ENCODE measurements at places on chromosomes 11 and 22.

DNA sequence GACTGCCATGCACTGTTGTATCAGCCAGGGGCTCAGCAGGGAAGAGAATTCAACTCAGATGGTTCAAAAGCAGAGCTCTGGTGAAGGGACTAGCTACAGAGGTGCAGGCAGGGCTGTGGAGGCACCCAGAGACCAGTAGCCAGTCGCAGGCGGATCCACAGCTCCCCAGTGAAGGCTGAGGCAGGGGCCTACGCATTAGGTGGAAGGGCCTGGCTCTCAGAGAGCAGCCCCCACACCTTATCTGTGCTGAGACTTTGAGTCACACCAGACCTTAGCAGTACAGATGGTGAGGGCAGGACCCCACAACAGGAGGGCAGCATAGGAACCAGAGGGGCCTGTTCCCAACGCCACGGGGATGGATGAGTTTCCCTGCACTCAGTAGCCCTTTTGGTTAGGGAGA lies 189.6 kb downstream of the DSCAML1 start:
- no peak for DNase-seq

- no peak for DNase-seq
Observed at GRCh38 chr11:13685461-13686108, 17.1 kb downstream of the FAR1 start.

GRCh38 chr11:78832226-78832947 lies 257.7 kb upstream of the NARS2 start:
- DNase-seq, result no peak

DNA sequence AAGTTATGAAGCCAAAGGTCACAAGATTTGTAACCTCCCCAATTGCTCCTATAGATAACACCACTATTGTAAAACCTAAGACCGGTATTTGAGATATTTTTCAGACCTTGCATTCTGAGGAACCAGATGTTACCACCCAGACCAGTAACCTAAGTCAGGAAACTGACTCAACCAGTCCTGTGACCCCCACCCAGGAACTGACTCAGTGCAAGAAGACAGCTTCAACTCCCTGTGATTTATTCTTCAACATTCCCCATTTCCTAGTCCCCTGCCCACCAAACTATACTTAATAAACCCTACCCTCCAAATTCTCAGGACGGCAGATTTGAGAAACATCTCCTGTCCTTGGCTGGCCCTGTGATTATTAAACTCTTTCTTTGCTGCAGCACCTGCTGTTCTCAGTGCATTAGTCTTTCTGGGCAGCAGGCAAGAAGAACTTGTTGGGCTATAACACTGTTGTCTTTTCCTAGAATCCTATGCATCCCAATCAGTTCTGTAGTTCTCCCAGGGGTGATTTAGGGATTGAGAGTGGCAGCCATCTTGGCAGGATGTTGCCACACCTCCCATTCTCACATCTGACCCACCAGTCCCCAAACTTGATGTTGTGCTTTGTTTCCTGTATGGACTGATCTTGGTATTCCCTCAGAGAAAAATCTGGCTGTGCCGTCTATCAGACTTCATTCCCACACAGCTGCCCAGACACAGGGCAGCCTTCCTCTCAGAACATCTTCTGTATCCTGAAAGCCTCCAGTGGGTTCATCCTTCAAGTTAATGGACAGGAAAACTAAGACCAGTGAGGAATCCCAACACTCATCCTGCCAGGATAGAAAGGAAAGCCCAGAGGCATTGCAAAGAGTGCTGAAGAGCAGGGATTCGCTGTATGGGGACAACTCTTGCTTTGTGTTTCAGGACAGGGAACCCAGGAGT lies 104.0 kb downstream of the PDE2A start:
- no peak for DNase-seq

- peak; percentile 67 for DNase-seq
Observed at GRCh38 chr11:76236092-76236999, 30.0 kb upstream of the WNT11 start.

DNA sequence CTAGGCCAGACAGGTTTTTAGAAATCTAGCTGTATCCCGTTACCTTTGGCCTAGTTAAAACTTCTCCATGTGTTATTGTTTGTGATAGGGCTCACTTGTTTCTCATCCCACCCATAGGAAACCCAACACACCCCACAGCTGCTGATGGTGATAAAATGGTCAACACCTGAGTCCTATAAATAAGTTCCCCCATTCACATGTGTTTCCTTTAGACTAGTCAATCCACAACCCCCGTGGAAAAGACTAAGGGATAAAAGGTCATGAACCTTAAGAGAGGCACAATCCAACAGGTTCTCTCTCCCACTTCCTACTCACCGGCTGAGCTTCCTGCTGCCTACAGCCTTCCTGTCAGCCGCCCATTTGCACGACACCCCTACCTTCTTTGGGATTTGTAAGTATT lies 768.4 kb downstream of the JRKL start:
- DNase-seq, result no peak

- DNase-seq, result no peak
Observed at GRCh38 chr11:5252192-5252918, 2.2 kb downstream of the HBG2 start.

GRCh38 chr11:2798951-2799761 lies 86.4 kb downstream of the CDKN1C start:
- DNase-seq, result no peak

- no peak for DNase-seq
Observed at GRCh38 chr11:122046846-122047245, 69.2 kb downstream of the BLID start.

DNA sequence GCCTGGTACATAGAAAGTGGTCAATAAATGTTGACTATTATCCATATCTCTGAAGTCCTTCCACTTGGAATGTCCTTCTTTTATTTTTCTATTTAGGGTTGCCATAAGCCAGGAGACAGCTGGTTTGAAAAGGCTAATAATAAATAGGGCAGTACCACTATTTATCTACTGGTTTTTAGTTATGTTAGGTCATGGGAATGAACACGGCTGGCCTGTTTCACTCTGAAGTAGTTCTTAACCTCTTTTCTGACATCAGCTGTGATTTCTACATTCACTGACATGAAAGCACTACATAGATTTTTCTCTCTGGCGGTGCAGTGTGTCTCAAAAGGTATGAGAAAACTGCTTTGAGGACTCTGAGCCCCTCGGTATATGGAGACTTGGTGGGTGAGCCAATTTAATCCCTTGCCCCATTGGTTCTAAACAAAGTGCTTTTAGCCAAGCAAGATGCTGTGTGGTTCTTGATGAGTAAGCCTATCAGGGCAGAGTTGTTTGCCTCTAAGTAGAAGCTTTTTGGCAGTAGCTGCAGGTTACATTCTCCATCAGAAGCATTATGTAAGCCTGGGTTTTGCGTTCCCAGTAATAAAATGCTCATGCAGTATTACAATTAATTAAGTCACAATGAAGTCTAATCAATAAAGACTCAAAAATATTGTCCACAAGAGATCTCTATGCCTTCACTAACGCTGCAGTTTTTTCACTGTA lies 48.7 kb upstream of the APOA1 start:
- DNase-seq, result no peak

GRCh38 chr22:37472418-37473006 lies 13.7 kb downstream of the MFNG start:
- DNase-seq, result peak; percentile 55

GRCh38 chr11:8338138-8338537 lies 74.5 kb upstream of the LMO1 start:
- DNase-seq, result peak; percentile 76

DNA sequence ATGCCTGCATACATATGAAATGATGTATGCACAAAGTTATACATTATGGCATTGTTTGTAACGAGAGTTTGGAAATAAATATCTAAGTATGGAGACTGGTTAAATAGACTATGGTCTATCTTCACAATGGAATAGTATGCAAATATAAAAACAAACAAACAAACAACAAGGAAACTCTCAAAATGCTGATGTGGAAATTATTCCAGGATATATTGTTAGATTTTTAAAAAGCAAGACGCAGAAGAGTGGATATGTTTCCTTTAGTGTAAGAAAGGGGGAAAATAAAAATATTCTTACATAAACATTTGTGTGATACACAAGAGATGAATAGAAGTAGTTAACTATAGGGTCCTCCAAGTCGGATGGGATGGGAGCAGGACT lies 10.8 kb upstream of the CRKL start:
- DNase-seq, result no peak

DNA sequence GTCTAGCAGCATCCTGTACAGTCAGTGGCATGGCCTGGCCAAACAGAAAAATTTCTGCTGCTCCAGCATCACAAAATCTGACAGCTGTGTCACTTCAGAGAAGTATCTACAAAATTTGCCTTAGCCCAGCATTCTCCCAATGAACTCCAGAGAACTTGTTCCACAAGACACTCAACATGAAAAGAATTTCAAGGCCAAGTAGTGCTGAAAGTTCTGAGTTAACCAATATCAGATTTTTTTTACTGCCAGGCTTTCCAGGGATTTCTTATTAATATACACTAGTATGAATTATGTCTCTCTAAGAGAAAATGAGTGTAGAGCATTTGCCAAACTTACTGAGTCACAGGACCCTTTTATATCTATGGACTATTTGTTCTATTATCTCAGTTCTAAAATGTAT lies 68.8 kb downstream of the OR5AK2 start:
- DNase-seq, result no peak

DNA sequence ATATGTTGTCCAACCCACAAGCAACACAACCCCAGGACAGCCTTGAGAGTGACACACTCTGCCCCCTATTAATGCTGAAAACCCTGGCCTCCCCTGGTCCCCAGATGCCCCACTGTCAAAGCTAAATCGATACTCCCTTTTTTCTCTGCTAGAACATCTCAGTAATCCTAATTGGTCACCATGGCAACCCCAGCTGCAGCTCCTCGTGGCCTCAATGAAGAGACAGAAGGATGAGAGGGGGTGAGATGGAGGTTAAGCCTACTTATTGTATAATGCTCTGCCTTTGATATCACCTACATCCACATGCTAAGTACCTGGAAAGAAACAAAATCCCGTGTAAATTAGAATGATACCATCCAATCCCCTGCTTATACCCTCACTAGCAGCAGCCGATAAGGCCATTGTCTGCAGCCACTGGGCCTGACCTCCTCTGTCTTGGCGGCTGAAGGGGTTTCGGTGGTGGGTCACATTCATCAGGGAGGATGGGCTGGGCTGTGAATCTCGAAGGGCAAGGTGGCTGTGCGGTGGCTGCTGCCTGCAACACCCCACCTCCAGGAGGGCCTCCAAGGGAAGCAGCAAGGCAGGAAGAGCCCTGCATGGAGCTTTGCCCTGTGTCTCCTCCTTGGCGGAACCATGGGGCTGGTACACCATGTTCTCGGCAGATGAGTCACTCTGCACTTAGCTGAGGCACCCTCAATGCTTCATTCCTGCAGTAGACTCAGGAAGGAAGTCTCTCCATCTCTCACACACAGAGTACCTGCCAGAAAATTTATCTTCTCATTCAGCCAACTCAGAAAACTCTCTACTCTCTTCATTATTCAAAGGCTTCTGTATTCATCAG lies 399.5 kb downstream of the BUD13 start:
- DNase-seq, result no peak

- DNase-seq, result no peak
Observed at GRCh38 chr11:79906164-79906563, 465.3 kb upstream of the TENM4 start.

DNA sequence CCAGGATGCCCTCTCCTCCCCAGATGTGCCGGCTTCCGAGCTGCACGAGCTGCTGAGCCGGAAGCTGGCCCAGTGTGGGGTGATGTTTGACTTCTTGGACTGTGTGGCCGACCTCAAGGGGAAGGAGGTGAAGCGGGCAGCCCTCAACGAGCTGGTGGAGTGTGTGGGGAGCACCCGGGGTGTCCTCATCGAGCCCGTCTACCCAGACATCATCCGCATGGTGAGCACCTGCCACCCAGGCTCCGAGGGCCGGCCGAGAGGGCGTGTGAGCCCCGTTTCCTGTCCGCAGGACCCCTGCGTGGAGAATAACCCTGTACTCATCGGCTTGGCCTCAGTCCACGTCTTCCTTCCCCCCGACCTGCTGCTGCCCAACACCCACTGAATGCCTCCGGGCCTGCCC lies 2.2 kb downstream of the PPP2R5B start:
- no peak for DNase-seq

GRCh38 chr22:22548317-22548716 lies 10.7 kb downstream of the PRAME start:
- DNase-seq, result no peak

GRCh38 chr11:1305501-1306056 lies 3.9 kb downstream of the TOLLIP start:
- no peak for DNase-seq

DNA sequence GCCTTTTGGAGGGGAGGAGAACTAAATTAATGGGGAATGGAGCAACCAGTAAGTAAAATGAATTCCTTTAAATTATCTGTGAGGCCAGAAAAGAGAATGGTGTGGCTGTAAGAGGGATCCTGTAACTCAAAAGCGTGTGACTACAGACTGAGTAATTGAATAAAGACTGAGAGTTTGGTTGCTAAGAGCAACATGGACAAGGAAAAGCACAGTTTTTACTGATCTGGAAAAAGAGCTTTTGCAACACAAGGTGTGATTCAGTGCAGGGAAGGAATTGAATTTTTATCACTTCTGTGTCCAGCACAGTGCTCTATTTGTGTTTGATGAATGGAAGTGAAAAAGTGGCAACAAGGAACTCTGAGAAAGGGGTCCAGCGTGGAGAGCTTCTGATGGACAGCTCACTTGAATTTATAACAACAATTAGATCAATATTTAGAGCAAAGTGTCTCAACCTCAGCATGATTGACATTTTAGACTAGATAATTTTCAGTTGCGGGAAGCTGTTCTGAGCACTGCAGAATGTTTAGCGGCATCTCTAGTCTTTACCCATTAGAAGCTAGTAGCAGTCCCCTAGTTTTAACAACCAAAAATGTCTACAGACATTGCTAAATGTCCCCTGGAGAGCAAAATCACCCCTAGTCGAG lies 202.8 kb upstream of the BDNF start:
- no peak for DNase-seq

GRCh38 chr11:115447273-115447864 lies 56.8 kb downstream of the CADM1 start:
- DNase-seq, result no peak

DNA sequence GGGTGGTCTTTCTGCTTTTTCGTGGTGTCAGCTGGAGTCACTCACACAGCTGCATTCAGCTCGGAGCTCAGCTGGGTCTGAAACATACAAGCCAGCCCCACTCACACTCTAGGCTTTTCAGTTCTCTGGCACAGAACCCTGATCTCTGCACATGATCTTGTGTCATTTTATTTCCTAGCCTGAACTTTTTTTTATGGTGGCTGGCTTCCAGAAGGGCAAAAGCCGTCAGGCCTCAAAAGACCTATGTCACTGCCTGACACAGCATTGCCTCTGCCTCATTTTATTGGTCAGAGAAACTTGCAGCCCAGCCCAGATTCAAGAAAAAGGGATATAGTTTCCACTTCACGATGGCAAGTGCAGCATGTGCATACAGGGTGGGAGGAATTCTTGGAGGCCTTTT lies 117.8 kb downstream of the NTM start:
- no peak for DNase-seq

DNA sequence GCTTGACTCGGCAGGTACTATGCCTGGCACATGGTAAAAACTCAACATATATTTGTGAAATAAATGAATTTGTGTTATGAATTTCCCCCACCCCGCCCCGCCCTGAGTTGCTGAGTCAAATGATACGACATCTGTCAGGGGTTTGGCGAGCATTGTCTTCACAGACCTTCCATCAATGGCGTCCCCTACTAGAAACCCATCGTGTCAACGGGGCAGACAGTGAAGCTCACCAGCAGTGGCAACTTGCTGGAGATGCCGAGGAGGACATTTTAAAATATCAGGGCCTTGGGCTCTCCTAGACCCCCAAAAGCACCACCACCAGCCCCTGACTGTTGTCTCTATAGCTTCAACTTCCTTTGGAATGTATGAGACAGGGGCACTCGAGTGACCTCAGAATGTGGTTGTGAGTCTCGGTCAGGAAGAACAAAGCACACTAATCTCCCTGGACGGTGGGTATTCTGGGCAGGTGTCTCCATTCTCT lies 761 bp upstream of the NXF1 start:
- DNase-seq, result no peak

Data from GM10248 (cell line).